ENCODE measurements at places on chromosomes 11 and 22.

DNA sequence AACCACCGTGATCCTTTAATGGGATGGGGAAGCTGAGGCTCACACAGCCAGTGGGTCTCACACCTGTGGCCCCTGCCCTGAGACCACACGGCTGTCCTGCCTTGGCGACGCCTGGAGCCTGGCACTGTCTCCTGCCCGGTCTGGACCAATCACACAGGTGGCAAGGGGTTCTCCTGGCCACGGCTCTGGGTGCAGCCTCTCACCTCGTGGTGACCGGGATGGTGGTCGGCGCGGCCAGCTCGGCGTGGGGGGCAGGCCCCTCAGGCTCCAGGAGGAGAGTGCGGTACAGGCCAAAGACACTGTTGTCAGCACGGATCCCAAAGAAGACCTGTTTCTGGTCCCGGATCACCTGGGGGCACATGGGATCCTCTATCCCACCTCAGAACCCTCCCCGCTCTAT lies 8.7 kb downstream of the ANO9 start:
- DNase-seq, result no peak

DNA sequence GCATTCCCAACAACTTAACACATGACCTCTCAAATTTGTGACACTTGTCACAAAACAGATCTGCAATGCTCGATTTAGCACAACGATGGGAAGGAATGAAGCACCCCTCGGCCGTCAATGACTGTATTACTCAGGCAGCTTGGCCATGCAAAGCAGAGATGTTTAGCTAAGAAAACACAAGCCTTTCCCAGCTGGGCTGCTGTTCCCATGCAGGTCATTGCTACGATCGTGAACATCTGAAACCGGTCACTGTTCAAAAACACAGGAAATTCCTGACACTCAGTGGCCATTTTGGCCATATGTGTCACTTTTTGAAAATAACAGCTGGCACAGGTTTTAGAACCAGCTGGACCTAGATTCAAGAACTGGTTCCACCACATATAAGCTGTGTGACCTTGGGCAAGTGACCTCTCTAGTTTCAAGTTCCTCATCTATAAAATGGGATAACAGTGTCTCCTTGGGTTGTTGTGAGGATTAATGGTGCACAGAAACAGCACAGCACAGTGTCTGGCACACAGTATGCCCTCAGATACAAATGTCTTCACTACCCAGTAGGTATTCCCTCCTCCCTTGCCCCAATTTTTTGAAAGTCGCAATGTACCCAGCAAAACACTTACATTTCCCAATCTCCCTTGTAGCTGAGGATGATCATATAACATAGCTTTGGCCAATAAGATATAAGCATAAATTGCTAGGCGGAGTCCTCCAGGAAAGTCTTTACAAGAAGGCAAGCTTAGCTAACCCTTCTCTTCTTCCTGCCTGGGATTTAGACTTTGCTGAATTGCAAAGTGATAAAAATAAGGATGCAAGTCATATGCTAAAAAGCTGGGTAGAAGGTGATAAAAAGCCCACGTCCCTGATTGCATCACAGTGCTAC lies 93.1 kb downstream of the C11orf58 start:
- no peak for DNase-seq

DNA sequence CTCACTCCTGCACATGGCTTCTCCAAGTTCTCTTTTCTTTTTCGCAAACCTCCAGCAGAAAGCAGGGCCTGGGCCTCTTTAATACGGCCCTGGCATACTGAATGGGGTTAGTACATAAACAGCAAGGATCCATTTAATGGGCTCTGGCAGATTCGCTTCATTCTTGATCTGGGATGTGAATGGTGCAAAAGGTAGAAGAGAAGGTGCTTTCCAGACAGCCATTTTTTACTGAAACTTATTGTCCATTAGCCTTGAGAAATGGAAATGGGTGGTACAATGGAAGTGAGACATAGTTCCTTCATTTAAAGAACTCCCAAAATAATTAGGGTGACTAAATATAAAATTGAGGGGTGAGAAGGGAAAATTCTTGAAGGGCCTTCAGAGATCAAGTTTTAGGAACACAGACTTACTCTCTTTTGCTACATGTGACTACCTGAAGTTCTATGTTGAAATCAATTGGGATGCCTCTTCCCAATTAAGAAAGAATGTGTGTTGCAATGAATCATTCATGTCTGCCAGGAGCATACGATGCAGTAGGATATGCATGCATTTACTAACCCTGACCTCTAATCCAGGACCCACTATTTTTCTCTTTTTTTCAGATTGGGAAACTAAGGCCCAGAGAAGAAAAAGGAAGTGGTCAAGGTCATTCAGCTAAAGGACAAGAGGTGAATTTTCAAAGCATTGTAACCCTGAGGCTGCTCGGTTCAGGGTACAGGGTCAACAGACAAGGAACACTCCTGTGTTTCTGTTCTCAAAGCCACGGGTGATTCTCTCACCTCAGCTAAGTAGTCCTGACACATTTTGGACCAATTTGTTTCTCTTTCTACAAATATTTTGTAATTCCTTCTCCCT lies 144.1 kb downstream of the BBOX1 start:
- no peak for DNase-seq

DNA sequence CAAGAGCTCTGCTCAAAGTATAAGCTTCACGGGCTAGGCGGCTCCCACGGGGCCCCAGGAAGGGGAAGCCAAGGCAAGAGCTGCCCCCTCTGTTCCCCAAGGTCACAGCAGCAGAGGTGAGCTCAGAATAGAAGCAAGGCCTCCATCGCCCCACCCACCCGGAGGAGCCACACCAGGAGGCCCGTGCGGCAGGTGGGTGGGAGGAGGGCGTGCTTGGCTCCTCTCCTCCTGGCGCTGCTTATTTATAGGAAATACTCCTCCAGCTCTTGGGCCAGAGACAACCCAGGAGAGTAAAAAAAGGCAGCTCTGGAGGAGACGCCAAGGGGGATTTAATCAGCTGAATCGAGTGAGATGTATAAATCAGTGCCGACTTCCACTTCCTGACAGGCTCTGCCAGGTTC lies 87.8 kb downstream of the FEZ1 start:
- no peak for DNase-seq

DNA sequence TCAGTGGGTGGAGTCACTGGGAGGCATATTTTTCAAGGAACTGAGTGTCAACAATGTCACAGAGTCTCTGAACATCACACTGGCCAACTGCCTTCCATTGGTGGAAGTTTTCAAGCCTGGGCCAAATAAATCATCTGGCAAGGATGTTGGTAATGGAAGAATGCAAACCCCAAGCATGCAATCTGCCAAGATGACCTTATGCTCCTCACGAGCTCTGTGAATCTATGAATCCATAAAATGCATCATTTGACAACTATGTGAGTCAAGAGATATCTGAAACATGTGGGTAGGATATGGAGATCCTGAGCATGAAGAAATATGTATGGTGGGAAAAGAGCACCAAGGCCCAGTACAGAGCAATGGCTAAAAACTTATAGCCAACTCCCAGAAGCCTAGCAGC lies 122.2 kb downstream of the PLEKHA7 start:
- DNase-seq, result no peak

GRCh38 chr11:72818971-72819370 lies 4.8 kb downstream of the ATG16L2 start:
- no peak for DNase-seq

- DNase-seq, result no peak
Measured at GRCh38 chr22:47249370-47249928, 487.0 kb downstream of the TBC1D22A start.

DNA sequence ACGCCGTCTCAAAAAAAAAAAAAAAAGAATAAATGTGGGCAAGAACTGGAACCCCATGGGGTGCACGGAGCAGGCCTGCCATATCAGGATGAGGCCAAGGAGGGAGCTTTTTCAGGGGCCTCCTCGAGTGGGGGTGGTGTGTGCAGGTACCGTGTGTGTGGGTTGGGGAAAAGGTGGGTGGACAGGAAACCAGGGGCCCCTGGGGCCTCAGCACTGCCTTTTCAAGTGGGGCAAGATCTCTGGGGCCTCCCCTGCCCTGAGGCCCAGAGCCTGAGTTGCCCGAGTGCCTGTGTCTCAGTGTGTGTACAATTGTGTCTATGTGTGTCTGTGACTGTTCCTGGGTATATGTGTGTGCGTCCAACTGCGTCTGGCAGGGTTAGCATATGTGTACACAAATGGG lies 23.8 kb downstream of the TEF start:
- no peak for DNase-seq

GRCh38 chr11:9017773-9018172 lies 14.0 kb upstream of the NRIP3 start:
- no peak for DNase-seq

DNA sequence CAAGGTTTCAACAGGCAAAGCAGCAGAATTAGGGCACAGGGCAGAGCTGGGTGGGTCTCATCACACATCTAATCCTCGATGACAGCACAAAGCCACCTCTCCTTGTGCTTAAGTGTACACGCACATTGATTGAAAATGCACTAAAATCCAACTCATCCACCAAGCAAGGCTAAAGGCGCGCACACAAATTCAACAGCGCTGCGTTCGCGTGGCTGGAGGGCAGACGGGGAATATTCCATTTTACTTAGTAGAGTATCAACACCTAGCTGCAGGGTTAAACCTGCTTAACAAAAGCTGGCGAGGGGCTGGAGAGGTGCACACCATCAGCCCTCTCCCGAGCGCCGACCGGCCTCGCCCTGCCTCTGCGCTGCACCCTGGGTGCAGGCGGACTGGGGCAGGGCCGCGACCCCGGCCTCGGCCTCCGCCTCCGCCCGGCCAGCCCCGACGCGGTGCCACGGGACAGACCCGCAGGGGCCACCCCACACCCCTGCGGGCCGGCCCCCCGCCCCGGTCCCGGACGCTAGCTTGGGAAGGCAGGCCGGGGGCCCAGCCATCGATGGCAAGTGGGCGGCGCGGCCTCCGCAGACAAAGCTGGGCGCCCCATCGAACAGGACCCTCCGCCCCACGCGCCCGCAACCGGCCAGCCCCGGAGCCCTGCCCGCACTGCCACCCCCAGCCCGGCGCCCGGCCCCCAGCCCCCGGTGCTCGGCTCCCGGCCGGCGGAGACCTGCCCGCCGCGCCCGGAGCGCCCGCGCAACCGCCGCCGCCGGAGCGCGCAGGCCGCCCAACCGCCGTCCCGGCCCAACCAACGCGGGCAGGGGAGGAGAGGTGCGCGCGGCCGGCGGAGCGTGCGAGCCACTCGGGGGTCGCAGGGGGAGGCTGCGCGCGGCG lies 929 bp downstream of the PRDM10 start:
- no peak for DNase-seq

DNA sequence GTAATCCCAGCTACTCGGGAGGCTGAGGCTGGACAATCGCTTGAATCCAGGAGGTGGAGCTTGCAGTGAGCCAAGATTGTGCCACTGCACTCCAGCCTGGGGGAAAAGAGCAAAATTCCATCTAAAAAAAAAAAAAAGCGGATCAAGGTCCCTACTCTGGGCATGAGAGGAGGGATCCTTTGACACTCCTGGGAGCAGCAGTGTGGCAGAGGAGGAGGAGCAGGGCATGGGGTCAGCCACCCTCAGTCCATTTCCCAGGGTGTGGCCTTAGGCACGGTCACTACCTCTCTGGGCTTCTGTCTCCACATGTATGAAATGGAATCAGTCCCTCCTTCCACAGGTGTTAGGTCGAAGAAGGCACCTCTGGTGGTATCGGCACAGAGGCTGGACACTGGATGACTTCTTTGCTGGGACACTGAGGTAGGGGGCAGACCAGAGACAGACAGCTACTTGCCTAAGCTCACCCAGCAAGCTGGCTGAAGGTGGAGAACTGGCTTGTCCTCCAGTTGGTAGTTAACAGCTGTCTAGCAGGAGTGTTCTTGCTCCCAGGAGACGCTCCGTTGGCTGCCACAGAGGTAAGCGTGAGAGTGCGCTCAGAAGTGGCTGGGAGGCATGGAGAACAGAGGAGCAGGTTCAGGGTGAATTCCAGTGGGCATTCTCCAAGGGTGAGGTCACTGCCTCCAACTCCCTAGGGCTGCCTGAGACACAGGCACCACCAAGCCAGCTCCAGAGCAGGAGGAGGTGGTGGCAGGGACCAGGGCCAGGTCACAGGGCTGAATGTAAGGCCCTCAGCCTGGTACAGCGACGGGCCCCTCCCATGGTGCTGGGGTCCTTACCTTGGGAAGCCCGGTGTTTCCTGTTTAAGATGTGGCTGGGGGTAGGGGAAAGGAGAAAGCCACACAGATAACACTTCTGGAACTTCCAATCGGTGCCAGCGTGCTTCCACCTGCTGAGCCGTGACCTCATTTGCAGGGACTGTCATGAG lies 19.5 kb downstream of the TXN2 start:
- no peak for DNase-seq

DNA sequence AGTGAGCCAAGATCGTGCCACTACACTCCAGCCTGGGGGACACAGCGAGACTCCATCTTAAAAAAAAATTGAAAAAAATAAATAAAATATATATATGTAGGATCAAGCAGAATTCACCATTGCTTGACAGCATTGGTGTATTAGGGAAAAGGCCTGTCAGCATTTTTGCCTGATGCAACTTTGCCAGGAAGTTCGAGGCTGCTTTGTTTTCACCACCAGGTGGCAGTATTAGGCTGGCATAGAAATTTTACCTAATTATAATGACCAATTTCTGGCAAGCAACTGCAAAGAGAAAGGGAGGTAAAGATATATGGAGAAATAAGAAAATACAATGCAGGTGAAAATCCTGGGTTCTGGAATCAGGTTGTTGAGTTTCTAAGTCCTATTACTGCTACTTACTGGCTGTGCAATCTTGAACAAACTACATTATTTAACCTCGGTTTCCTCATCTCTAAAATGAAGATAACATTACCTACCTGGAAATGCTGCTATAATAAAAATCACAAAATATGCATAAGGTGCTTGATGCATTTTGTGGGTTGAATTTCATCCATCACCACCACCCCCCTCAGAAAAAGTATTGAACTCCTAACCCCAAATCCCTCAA lies 24.7 kb downstream of the LAYN start:
- DNase-seq, result no peak

- DNase-seq, result no peak
Measured at GRCh38 chr22:36256478-36256877, 3.5 kb downstream of the APOL1 start.

- no peak for DNase-seq
Measured at GRCh38 chr22:45971408-45972028, 5.4 kb downstream of the WNT7B start.

DNA sequence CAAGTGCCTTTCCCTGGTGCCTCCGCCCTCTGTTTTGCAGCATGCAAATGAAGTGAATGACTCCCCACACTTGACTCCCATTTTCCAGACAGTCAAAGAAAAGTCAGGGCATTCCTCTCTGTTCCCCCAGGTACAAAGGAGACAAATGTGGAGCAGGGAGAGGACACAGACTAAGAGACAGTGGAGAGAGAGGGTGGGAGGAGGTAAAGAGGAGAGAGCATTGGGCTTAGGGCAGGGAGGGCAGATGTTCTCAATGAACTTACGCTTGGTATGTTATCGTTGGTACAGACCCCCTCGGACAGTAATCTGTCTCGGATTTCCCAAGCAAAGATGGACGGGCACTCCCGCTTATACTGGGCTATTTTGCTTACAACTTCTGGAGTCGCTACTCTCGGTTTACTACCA lies 9.8 kb downstream of the PAX6 start:
- DNase-seq, result no peak

GRCh38 chr11:3865388-3866193 lies 10.1 kb downstream of the STIM1 start:
- DNase-seq, result no peak
